Activated CD4-positive, alpha-beta T cell treated with anti-CD3 and anti-CD28 coated beads, Interleukin-2, amount 50 U/mL, for 4 hours (primary cell): ENCODE measurements at places on chromosomes 11 and 22.

GRCh38 chr11:68658661-68659060 is 25.7 kb upstream of the GAL start:
- no peak for DNase-seq

- no peak for DNase-seq
Observed at GRCh38 chr11:60991457-60991856, 20.0 kb downstream of the CD6 start.

GRCh38 chr11:616320-617198 is 809 bp upstream of the IRF7 start:
- no peak for DNase-seq

DNA sequence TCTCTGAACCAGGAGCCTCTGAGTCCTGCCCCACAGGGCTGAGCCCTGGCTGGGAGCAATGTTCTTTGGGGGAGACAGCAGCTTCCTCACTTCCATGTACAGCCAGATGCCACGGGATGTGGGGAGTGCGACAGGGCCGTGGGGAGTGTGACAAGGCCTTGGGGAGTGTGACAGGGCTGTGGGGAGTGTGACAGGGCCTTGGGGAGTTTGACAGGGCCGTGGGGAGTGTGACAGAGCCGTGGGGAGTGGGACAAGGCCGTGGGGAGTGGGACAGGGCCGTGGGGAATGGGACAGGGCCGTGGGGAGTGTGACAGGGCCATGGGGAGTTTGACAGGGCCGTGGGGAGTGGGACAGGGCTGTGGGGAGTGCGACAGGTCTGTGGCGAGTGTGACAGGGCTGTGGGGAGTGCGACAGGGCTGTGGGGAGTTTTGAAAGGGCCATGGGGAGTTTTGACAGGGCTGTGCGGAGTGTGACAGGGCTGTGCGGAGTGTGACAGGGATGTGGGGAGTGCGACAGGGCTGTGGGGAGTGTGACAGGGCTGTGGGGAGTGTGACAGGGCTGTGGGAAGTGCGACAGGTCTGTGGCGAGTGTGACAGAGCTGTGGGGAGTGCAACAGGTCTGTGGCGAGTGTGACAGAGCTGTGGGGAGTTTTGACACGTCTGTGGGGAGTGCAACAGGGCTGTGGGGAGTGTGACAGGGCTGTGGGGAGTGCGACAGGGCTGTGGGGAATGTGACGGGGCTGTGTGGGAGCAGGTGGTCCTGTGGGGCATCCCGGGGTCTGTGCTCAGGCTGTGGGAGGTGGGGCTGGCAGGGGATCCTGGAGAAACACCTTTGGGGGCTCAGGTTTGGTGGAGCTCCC is 6.6 kb upstream of the KRTAP5-6 start:
- no peak for DNase-seq

GRCh38 chr11:19955660-19956059 is 204.6 kb downstream of the DBX1 start:
- no peak for DNase-seq

DNA sequence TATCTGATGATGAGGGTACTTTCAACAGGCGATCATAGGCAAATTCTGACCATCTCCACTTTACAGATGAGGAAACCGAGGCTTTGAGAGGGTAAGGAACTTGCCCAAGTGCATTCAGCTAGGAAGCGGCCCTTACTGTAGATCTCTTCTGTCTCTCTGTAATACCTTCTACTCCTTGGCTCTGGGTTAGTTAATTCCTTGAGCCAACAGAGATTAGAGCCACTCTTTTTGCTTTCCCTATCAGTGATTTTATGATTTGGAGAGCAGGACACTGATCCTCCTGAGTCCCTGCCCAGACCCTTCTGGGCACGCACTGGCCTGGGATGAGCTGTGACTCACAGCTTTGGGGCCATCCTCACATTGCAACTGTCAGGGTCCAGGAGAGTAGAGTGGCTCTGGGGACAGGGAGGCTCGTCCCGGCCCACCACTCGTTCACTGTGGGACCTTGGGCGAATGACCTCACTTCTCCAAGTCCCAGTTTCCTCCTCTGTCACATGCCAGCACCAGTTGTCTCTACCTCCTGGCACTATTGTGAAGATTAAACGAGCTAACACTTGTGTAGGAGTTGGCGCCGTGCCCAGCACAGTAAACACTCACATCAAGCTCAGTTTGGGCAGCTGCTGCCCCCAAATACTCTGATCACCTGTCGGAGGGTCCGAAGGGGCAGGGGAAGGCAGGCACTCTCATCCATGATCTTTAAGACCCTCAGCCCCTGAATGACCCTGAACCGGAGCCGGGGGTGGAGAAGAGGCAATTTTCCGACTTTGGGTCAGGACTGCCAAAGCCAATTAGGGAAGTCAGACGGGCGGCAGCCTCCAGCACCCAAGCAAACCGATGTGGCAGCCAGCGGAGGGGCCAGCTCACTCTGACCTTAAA is 235.0 kb downstream of the MIAT start:
- no peak for DNase-seq

GRCh38 chr11:134037046-134037908 is 31.6 kb upstream of the JAM3 start:
- DNase-seq = peak; percentile 43

DNA sequence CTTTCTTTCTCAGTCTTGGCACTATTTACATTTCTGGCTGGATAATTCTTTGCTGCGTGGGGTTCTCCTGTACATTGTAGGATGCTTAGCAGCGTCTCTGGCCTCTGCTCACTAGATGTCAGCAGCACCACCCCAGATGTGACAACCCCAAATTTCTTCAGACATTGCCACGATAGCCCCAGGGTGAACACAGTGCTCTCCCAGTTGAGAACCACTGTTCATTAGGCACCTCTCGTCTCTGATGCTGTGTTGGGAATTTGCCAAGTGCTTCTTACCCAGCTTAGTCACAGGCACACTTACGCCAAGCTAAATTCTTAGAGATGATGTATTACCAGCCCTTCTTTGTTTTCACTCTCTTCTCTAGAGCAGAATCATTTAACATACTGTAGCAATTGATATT is 9.4 kb downstream of the TRIM6 start:
- no peak for DNase-seq

DNA sequence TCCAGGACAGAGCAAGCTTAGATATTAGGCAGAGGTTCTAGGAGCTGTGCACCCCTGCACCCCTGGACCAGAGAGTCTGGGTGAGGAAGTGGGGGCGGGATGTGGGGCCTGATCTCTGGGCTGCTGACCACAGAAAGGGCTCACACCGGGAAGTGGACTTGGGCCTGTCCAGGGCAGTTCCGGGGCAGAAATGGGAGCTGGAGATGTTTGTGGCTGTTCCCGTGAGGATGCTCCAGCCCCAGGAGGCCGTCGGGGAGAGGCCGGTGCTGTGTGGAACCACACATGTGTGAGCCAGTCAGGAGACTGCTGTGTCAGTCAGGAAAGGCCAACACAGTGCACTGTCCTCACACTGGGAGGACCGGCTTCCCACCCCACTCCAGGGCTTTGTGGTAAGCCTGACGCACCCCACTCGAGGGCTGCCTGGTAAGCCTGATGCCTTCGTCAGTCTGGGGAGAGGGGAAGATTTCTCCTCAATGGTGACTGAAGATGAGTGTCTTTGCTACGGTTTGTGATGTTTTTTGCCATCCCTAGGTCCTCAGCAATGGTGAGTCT is 741.0 kb downstream of the BRD1 start:
- no peak for DNase-seq
